ENCODE measurements at places on chromosomes 4 and X.

- DNase-seq, result peak; percentile 5
Measured at GRCh38 chr4:17385403-17385802, 126.5 kb downstream of the QDPR start.

DNA sequence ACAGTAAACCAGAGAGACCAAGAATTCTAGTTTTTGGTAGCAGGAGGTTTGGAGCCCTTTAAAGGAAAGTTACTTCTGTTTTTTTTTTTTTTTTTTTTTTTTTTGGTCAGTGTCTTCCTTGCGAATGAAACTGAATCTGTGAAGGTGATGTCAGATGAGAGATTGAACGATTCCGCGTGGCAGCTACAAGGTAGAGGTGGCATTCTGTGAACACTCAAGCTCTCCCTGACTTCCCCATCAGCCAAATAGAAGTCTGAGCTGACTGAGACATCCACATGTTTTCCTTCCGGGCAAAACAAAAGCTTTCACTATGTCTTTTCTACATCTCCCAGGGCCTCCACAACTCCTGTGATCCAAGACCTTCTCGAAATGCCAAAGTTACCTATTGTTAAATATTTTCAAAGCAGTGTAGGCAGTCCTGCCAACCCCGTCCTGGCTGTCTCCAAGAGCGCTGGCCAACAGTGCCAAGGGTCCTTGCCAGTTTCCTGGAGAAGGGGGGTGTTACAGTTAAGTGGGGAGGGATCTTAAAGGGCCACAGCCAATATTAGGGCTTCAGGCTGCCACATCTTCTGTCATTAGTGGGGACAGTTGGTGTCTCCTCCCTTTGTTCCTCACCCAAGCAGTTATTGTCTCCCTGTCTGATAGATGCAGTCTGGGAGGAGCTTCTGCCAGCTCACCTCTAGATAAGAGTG lies 102.9 kb upstream of the SLC34A2 start:
- DNase-seq, result no peak

DNA sequence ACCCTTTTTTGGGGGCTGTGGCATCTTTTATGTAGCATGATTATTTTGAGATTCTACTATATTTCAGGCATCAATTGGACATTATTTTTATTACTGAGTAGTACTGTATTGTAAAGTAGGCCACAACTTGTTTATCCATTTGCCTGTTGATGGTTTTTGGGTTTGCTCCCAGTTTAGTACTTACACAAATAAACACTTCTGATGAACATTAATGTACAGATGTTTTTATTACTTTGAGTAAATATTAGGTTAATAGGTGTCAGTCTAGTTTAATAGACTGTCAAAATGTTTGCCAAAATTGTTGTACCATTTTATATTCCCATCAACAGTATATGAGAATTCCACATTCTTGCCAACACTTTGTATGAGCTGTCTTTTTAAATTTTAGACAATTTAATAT lies 214.9 kb upstream of the MAD2L1 start:
- no peak for DNase-seq

DNA sequence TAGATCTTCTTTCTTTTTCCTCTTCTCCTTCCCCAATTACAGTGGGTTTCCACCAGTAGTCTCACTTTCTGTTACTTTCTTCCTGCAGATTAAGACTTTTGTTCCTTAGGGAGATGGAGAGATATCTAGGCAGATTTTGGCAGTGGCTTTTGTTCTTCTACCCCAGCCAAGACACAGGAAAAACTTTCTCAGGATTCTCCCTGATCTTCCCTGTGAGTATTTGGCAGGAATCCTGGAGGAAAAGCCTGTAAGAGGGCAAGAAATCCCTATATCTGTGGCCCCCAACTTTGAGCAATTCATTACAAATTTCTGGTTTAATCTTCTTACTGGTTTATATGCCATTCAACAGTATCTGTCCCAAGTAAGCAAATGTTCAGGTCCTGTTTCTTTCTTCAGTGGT lies 21.9 kb downstream of the SLC9A7 start:
- DNase-seq, result no peak

- DNase-seq, result no peak
Measured at GRCh38 chr4:57763070-57763469, 652.9 kb upstream of the IGFBP7 start.
